ENCODE measurements at places on chromosomes 7 and 10.

GRCh38 chr7:127486654-127487053 lies 94.1 kb upstream of the ZNF800 start:
- peak; percentile 23 for DNase-seq

- peak; percentile 5 for DNase-seq
Measured at GRCh38 chr7:92366730-92367129, 80.6 kb upstream of the GATAD1 start.

DNA sequence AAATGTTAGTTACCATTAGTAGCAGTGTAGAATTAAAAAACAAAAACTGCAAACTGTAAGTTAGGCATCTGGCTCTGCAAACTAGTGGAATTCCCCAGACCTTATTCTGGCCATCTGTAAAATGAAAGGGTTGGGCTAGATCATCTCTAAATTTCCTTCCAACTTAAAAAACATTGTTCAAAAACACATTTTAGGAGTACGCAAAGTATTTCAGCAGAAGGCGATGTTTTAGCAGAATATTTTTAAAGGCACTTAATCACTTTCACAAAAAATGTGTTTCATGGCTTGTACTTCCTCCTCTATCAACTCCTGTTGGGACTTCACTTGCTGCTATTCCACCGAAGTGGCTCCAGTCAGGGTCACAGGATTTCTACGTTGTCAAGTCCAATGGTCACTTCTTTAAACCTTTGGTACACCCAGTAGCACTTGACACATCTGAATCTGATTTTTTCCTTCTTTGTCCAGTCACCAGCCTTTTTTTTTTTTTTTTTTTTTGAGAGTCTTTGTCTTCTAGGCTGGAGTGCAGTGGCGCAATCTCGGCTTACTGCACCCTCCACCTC lies 169.0 kb downstream of the AHR start:
- no peak for DNase-seq

DNA sequence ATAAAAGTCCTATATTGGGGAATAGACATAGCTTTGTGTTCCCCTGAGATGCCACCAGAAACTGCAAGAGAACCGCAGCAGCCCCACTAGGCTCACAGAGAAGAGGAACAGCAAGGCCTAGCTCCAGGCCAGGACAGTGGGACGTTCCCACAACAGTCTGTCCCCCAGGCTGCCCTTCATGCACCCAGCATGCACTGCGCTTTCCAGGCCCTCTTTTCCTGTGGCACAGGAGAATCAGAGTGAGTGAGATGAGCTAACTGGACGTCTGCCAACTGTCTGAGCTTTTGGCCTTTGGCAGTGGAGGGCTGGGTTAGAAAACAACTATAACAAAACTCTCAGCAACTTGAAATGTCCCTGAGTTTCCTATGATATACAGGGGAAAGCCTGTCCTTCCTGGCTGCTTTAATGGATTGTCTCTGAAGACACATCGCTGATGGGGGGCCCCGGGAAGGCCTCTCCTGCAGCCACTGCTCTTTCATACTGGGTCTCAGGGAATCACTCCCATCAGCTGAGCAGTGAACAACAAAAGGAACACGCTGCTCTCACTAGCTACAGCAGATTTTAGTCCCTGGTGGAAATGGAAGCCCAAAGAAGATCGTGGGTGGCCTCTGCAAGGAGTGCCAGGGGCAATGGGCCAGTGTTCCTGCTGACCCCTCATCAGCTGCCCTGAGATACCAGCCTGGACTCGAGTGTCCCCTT lies 53.5 kb downstream of the PODXL start:
- peak; percentile 75 for DNase-seq

DNA sequence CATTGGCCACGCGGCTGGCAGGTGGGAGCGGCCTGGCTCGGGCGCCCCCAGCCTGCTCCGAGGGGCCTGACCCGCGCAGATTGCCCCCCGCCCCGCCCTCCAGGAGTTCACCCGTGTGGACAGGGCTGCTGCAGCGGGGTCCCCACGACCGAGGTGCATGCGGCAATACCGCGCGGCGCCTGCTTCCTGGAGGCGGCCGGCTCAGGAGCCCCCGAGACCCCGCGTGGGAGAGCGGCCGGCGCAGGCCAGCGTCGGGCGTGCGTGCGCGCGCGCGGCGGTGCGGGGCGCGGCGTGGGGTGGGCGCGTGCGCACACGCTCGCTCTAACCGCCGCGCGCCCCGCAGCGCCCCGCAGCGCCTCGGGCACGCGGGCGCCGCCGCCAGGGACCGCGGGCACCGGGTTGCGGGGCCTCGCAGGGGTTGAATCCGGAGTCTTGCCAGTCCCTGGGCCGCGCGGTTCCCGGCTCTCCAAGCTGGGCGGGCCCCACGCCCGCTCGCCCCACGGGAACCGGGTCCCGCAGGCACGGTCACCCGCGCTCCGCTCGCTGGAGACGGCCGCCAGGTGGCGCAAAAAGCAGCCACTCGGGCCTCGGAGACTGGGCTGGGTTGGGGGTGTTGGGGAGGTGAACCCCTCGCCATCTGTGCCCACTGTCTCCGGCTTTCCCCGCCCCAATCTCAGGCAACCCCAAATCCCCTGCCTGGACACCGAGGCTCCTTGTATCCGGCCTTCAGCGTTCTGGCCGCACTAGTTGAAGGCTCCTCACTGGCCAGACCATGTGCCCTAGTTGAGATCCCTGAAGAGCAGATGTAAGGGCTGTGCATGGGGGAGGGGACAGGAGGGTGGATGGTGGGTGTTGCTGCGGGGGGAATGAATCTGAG lies 1.3 kb upstream of the ACHE start:
- no peak for DNase-seq

DNA sequence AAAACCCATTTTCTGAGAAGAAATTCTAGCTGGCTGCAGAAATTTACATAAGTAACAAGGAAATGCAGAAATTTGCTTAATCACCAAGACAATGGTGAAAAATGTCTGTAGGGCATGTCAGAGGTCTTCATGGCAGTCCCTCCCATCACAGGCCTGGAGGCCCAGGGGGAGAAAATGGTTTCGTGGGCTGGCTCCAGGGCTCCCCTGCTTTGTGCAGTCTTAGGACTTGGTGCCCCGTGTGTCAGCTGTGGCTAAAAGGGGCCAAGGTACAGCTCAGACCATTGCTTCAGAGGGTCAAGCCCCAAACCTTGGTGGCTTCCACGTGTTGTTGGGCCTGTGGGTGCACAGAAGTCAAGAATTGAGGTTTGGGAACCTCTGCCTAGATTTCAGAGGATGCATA lies 215.9 kb downstream of the GPR158 start:
- DNase-seq: no peak

- no peak for DNase-seq
Measured at GRCh38 chr10:646118-646524, 43.3 kb downstream of the DIP2C start.

- no peak for DNase-seq
Measured at GRCh38 chr10:14523286-14523685, 192.6 kb upstream of the FRMD4A start.

GRCh38 chr10:16948361-16948760 lies 131.1 kb upstream of the RSU1 start:
- DNase-seq: no peak

DNA sequence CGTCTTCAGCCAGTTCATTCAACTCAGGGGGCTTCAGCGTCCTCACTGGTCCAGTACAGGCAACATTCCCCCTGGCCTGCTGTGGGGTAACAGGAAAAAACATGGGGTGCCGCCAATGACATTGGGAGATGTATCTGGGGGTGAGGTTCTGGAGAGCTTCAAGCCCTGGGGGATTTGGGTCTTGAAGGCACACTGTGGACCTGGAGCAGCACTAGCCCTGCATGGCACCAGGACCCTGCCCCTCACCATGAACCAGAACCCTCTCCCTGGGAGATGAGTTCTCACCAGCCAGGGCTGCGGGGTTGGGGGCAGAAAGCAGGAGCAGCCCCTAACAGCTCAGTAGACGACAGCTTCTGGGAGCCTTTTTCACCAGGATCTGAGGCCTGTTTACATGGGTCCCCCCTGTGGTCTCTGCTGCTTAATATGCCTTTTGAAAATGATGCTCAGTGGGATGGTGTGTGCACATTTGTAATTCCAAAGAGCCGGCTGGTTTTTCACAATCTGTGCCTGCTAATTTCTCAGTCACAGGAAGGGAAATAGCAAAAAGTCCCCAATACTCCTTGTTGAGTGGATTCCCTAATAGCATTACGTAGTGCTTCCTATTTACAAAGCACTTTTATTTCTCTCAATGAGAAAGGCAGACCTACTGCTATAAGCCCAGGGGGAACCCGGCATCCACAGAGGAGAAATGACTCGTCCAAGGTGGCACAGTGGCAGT lies 509.5 kb downstream of the RPS24 start:
- no peak for DNase-seq

GRCh38 chr10:132702601-132703418 lies 83.1 kb downstream of the NKX6-2 start:
- DNase-seq: no peak

- DNase-seq: no peak
Measured at GRCh38 chr10:33876584-33877400, 542.3 kb upstream of the NRP1 start.

- peak; percentile 1 for DNase-seq
Measured at GRCh38 chr7:49791088-49791741, 17.8 kb downstream of the VWC2 start.

DNA sequence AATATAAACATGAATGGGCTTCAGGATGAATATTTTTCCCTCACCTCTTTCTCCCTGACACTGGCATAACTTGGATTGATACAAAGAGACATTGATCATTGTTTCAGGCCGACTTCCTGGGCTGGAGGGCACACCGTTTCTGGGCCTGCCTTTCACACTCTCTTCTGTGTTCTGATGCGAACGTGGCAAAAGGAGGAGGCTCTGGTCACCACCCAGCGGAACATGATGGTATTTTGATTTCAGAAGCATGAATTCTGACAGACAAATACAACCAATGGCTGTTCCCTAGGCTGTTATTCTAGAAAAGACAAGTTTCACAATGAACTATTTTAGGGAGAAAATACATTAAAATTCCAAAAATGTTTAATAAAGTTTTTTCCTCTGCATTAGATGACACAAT lies 534.5 kb upstream of the MKI67 start:
- DNase-seq: no peak

DNA sequence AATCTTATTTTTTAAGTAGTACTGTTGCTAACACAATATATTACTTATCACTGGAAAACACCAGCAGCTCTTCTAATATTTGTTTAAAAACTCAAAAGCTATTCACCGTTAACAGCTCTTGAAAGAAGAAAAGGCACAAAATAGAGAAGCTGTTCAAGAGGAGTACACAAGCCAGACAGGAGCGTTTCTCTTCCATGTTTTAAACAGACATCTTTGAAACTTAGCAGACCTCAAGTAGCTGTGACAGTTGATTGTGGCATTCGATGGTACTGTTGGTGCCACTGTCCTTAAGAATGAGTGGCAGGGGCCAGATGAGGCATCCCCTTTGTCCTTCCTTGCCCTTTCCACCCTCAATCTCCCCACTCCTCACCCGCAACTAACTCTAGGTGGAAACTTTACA lies 81.6 kb upstream of the PRR15 start:
- DNase-seq: no peak

DNA sequence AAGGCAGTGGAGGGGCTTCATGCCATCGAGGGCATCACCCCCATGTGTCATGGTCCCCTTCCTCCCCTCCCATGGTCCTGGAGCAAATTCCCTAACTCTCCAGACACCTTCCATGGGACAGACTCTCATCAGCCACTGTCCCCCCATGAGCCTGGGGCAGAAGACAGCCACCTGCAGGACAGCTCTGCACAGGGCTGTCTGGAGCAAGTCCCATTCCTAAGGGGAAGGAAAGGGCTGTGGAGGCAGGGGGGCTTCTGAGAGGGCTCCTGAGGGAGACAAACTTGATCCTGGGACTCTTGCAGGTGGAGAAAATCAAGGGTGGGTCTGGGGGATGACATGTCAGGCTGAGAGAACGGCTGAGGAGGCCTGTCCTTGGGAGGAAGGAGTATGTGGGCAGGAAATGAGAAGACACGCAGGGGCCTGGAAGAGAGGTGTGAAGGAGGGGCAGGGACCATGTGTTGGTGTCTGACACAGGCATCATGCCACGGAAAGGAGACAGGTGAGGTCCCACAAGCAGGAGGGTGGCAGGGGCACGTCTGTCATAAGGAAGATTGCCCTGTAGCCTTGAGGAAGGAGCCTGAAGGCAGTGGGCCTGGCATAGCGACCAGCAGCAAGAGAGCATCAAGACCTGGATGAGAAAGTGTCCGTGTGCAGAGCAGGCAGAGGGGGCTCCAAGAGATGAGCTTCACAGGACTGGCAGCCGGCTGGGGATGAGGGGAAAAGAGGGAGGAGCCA lies 14.4 kb upstream of the GDF10 start:
- DNase-seq: no peak

DNA sequence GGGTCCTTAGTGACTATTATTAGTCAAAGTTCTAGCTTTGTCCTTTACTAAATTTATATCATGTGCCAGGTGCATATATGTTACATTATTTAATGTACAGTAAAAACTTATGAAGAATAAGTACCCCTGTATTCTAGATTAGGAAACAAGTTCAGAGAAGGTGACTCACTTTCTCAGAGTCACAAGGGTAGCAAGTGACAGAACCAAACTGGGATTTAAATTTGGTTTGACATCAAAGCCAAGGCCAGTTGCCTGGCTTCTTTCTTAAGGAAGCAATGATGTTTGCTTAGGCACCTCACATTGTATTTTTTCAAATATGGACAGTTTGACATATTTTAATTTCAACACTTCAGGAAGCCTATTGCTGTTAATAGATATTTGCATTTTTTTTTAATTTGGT lies 2.5 kb downstream of the LSM8 start:
- peak; percentile 8 for DNase-seq

DNA sequence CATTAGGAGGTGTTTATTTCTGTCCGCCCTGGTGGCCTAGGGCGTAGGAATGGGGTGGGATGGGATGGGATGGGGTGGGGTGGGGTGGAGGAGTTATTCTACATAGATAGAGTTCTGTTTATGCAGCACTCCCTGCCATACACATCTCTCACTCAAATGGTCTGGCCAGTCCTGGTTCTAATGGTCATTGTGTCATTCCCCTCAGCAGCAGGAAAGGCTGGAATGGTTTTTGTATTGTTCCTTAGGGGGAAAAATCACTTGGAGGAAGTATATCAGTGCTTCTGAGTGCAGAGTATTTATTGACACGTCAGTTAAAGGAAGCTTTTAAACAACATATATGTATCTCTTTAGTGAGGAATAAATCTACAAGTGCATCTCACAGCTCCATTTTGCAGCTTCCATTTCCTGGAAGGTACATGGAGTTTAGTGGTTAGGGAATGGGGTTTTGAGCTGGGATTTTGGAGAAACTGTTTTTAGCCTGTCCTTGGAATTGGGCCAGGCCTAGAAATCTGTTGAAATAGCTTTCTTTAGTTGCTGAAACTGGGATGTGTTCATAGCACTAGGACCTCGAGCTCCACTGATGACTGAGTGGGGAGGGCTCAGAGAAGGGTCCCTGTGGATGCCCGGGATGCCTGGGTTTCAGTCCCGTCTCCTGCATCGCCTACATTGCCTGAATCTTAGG lies 8.3 kb downstream of the TSPAN14 start:
- DNase-seq: no peak

DNA sequence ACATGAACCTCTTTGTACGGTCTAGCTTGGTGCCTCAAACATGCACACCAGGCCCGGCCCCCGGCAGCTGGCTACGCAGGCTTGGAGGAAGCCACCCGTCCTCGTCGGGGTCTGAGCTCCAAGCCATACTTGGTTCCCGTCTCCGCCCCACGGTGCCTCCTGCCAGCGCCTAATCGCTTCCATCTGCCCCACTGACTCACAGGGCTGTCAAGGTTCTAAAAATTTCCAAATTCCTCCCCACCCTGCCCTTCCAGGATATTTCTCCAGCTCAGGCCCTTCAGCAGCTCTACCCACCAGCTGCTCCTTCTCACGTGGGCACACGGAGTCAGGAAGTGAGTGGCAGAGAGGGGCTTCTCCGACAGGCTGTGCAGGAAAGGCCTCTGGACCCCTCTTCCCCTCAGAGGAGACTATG lies 38.8 kb downstream of the TMEM270 start:
- DNase-seq: peak; percentile 93

- no peak for DNase-seq
Measured at GRCh38 chr7:55189878-55190436, 171.1 kb downstream of the EGFR start.
